ENCODE measurements at places on chromosomes 12 and 14.

DNA sequence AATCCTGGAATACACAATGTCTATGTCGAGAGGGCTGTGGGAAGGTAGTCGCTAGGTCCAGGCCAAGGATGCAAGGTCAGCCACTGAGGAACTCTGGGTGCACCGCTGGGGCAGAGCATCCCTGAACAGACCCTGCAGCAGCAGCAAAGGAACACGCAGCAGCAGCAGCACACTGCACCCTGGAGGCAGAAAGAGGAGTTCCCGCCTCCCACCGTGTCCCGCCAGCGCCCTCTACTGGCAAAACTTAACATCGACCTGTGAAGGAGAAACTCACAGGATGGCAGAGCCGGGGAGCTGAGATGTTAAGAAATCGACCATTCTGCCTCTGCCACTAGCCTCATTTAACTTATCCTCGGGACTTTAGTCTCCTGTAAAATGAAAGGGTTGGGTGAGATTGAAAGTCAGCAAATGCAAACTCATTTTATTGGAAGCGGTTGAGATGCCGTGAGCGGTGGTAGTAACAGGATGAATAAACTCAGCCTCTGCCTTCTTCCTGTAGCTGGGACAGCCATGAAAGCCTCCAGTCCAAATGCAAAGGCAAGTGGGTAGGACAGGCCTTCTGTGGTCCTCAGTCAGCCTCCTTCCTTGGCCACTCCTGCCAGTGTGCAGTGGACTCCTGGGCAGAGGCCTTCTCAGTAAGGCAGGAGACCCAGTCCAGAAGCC, 45.6 kb downstream of the STAB2 start:
- peak; percentile 80 for DNase-seq

GRCh38 chr14:28666961-28667360, 99.6 kb upstream of the FOXG1 start:
- DNase-seq, result no peak

DNA sequence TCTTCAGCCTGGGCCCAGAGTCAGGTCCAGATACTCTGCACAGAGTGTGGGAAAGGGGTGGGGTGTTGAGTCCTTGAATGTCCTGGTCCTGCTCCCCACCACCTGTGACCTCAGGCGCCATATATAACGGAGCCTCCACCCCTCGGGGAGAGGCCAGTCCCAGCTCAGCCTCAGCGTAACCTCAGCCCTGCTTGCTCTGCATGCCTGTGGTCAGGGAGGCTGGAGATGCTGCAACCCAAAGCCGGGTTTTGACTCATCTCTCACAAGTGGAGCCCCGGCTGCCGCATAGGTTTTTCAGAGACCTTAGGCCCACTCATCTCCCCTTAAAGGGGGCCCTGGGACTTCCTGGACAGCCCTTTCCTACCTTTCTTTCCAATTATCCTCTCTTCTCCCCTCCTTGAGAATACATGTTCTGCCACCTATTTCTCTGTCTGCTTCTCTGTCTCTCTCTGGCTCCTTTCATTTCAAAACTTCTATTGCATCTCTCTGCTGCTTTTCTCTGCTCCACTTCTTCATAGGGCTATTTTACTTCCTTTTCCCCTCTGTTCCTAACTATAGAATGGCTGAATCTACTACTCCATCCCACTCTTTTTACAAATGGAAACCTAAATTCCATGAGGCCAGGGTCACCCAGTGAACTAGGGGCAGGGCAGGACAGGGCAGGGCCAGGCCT, 1.2 kb downstream of the ITGB7 start:
- peak; percentile 96 for DNase-seq

- DNase-seq, result no peak
Measured at GRCh38 chr12:114767084-114767760, 83.2 kb upstream of the TBX3 start.

DNA sequence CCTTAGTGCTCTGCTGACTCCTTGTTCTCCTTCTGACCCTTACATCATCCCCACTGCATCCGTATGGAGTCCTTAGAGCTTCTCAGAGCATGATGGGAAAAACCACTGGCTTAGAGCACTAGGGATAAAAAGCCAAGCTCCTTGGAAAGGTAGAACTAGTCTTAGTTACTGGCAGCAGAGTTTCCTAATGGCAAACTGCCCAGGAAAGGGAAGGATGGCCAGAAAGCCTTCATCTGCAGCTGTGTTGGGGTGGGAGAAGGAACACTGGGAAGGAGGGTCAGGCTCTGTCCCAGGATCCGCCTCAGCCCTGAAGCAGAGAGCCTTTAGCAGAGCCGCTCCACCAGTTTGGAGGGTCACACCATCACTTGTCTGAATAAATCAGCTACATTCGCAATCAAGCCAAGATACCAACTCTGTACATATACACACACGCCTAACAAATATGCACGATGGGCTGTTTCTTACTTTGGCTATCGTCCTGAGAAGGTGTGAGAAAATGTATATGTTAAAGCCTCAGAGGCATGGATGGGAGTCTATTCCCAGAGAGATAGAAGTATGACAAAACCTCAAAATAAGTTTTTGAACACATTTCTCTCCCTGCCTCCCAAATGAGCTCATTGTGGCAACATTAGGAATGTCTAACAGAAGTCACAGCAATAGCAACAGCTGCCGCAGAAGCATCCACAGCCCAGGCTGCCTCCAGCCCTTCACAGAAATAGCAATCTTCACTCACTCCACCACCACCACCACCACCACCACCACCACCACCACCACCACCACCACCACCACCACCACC, 18.6 kb upstream of the GALNT8 start:
- DNase-seq, result no peak

DNA sequence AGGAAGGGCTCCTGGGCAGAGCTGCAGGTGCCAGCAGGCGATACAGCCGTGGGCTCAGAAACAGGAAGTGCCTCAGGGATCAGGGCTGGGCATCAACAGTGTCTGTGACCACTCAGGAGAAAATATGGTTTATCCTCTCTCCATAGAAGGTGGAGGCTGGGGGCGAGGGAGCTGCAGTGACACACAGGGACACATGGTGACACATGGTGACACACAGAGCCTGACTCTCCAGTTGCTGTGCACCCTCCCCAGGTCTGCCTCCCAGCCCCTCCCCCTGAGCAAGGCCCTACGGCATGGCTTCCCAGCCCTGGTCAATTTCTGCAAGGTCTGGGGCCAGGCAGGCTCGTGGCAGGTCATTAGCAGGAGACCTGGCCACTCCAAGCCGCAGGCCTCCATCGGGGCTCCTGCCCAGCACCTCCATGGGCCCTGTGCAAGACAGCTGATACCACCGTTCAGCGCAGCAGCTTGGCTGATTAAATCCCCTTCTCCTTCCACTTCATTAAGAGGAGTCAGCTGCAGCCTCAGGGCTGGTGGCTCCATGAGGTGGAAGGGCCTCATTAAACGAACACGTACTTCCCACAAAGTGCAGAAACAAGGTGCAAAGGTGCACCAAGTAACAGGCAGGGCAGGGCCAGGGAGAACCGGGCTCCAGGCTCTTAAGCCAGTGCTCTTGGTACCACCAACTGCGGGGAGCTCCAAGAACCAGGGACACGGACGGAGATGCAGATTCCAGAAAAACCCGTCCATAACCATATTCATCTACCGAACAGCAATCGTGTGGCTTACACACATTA, 60.7 kb downstream of the CCNK start:
- DNase-seq, result no peak

GRCh38 chr12:12404297-12404696, 47.4 kb downstream of the BORCS5 start:
- DNase-seq, result no peak

DNA sequence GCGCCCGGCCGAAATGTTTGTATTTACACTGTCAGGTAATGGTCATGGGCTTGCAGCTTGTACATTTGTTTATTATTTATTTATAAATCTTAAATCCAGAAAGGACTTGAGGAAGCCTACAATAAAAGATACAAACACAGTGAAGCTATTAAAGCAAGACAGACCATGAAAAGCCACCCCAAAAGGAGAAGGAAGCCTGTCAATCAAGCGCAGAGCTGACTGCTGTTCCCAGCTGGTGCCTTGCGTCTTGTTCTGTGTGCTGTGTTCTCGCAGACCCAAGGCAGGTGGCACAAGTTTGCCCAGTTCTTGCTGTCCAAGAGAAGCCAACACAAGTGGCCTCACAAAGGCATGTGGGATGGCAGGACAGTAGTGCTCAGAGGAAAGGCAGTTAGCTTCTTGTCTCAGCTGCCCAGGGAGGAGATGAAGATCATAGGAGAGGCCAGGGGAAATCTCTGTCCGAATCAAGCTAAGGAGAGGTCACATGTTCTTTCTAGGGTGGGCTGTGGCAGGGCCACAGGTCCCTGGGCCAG, 73.2 kb downstream of the SLC25A47 start:
- no peak for DNase-seq

DNA sequence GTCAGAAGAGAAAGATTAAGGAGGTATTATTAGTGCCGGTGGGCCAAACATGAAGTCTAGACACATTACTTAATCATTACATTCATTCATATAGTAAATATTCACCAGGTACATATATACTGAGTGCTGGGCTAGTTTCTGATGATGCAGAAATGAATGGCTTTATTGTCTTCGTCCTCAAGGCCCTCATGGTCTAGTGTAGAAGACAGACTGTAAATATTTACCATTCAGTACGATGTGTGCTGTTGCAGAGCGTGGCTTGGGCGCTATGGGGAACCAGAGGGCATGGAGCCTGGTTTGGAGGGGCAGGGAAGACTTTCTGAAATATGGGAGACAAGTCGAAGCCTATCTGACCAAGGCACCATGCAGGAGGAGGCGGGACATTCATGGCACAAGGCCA, 37.0 kb upstream of the TCL1B start:
- no peak for DNase-seq

DNA sequence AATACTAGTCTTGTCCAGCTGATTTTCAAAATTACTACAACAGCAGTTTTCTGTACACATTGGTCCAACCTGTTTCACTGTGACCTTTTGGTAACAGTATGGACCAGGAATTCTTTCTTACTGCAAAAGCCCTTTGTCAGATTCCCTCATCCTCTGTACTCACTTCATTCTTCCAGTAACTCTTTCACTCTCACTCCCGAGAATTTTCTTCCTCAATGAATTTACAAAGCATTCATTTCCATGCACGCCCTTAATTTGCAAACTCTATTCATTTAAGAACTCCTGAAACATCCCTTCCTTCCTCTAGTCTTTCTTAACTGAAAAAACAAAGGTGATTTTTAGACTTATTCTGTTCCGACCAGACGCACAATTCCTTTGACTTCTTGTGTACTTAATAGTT, 238.2 kb downstream of the NELL2 start:
- DNase-seq, result no peak

DNA sequence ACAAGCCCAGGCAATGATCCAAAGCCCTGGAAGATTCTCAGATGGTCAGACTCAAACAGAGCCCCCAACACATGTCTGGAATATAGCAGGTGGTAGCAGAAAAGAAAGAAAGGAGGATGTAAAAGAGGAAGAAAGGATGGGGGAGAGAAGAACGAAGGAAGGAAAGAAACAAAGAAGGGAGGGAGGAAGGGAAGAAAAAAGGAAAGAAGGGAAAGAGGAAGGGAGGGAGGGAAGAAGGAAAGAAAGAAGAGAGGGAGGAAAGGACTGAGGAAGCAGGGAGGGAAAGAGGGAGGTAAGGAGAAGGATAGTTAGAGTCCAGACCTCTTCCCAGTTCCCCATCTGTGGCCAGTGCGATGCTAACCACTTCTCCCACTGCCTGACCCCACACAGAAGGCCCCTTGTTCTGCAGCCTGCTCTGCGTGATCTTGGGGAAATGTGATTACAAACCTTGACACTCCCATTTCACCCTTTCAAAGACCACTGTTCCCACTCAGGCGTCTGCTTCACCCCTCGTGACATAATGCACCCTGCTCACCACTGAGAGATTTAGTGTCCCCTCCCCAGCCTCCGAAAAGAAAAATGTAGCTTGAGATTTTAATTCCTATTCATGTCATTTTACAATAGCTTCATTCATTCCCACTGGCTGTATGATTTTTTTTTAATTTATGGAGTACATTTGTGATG, 357.9 kb downstream of the BCL11B start:
- DNase-seq, result no peak

DNA sequence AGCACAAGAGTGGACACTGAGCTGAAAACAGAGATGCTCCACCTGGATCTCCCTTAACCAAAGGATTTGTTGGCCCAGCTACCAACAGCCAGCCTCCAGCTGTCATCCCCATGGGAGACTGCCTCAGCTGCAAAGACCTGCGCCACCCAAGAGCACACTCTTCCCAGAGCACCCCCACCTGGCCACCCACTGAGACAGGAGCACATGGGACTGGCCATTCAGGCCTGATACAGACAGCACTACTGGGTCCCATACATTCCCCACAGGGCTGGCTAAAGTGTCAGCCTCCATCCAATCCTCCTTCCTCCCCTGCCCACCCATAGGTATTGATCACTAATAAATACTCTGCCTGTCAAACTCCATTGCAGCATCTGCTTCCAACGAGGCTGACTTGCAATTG, 241.5 kb downstream of the BCL11B start:
- no peak for DNase-seq

- no peak for DNase-seq
Measured at GRCh38 chr12:51985154-51985835, 21.5 kb upstream of the TAMALIN start.

GRCh38 chr12:62317017-62317416, 56.8 kb downstream of the USP15 start:
- DNase-seq, result no peak

- DNase-seq, result no peak
Measured at GRCh38 chr14:103697206-103697602, 18.0 kb downstream of the XRCC3 start.

DNA sequence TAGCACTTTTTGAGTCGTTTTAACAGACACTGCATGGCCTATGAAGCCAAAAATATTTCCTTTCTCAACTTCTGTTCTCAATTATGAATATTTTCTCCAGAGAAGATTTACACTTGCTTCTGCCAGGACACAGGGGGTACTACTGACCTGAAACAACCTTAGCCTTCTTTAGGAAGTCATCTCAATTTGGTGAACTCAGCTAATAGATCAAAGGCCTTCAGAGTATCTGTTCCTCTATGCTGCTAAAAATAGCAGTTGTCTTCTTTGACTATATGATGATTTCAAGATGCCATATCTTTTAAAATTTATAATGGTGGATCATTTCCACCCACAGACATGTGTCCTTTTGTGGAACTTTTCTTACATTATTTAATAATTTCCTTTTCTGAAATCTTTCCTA, 14.0 kb upstream of the NDUFA12 start:
- DNase-seq, result no peak

DNA sequence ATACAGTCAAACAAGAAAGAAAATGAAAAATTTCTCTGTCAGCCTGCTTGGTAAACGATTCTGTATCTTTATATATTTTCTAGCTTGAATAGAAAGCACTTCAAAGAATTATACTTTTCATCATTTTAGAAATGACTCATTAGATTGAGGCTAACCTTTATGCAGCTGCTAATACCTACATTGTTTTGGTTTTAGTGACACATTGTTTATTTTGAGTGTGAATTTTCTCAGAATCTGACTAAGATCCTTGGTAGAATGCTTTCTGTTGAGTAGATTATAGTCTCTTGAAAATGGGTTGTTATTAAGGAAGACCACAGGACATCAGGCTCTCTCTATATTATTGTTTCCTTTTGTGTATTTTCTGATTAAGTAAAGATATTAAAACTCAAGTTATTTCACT, at the start of gene PMCH:
Gene PMCH (minus strand): TSS at position 45 of the 400 bp plus-strand sequence. CDS start 63 bp downstream, outside the sequence.
- DNase-seq, result no peak
